CD4-positive, alpha-beta T cell treated with Interleukin-6 for 4 hours (primary cell): ENCODE measurements at places on chromosomes 3 and 15.

GRCh38 chr3:145752576-145752975 is 408.4 kb downstream of the PLOD2 start:
- DNase-seq, result no peak

DNA sequence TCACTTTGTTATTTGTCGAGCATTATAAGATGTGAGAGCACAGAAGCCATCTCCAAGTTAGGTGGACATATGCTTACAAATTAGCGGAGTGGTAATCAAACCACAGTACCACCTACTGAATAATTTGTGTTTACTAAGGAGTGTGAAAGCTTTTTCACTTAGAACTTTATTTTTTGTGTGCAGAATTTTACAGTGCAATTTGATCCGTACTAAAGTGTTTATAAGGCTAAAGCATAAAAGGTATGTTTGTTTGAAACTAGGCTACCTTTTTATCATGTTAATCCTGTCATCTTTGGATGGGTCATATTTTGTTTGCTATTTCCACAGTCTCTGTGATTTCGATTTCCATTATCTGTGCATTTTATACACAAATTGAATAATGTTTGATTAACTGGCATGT is 37.5 kb downstream of the MAP2K5 start:
- DNase-seq, result no peak

DNA sequence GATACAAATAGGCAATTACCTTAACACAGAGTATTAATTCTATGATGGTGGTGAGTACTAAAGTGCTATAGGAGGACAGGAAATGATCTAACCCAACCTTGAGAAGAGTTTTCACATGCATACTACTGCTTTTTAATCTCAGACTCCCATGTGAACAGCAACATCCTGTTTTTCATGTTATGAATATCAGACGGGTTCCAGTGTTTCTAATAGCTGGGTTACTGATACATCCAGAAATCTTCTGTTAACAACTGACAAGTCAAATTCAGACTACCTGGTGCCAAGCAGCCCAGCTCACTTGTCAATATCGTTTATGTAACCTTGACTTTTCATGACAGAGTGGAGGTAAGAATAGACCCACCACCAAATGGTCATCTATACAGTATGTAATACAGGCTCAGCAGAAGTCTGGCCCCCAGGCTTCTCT is 220.2 kb upstream of the COL8A1 start:
- no peak for DNase-seq

GRCh38 chr3:45907769-45908705 is 21.7 kb downstream of the CCR9 start:
- peak; percentile 46 for DNase-seq

DNA sequence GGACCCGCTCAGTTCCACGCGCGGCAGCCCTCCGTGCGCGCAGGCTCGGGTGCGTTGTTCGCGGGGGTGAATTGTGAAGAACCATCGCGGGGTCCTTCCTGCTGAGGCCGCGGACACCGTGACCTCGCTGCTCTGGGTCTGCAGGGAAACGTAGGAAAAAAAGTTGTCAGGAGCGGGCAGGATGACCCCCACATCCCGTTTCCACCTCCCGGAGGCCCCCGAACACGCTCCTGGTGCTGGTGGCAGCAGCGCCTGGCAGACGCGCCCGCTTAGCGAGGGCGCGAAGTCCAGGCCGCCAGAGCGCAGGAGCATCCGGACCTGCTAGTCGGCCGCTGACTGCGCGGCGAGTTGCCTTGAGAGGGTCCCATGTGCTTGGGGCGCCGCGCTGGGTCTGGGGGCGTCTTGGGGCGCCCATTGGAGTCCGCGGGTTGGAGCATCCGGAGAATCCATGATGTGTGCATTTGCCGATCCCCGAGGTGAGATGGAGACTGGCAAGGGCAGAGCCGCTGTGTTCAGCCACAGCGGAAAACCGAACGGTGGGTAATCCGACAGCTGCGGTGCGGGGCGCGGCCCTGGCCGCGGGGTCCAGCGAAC is 520 bp downstream of the GREM1 start:
- DNase-seq, result no peak

DNA sequence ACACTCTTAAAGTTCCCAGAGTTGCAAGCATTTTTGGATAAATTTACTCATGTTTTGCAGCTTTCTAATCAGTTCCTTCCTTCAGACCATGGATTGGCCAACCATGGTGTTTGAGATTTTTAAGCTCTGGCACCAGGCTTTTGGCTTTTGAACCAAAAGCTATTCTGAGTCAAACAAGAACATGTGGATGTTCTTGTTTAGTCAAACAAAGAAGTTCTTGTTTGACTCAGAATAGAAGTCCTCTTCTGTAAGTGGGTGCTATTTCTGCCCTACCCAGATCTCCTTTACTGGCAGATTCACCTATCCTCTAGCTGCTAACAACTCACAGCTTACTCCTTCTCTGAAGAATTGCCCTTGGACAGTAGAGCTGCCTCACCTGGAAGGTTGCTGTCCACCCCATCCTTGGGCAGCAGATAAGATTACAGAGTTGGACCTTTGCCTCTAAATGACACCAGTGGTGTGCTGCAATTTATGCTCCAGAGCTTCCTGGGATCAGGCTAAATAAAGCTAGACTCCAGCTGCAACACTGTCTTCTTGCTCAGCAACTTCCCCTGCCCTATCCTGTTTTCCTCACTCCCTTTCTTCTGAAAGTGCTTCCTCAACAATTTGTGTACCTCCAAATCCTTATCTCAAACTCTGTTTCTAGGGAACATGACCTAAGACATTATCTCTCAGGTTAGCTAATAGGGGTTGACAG is 65.6 kb downstream of the COL6A6 start:
- no peak for DNase-seq

DNA sequence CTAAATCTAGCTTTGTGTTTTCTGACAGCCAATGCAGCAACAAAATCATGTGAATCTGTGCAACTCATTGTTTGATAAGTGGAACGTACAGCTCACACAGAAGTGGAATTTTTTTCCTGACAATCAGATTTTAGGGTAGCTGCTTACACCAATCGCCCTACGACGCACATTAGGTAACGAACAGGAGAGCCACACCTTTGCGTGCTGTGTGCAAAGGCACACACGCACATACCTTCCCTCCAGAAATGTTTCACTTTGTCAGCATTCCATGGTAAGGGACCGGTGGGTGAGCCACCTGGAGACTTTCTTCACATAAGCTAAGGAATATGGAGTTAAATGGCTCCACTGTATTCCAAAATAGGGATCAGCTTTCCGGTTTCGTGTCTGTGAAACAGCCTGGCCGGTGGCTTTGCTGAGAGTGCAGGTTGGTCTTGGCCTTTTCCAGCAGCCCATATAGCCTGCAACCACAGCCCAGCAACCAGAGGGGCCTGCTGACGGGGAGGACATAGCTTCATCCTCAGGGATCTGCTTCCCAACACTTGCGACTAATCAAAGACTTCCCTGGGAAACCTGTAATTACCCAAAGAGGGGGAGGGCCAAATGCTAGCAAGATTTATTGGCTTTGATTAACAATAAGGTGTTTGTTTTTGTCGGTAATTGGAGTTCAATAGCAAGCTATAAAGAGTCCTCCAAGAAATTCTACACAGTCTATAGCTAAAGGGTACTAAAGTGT is 145.3 kb downstream of the ADAMTS17 start:
- no peak for DNase-seq

GRCh38 chr3:62815981-62816380 is 59.2 kb downstream of the CADPS start:
- DNase-seq, result no peak

DNA sequence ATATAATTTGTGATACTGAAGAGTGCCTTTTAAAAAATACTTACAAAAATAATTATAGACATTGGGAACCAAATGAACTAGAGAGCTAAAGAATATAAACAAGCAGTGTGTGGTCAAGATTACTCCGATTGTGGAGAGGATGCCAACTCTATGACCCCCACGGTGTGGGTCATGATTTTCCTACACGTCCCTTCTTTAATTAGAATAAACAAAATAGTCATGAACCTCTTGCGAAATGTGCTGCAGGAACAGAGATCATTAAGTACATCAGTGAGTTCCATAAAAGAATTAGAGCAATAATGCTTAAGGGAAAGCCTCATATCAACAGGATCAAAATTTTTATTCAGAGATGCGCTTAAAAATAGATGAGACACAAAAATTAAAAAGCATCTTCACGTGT is 476.6 kb upstream of the ROBO1 start:
- no peak for DNase-seq

- no peak for DNase-seq
These were observed 216.8 kb downstream of the NR1D2 start for GRCh38 chr3:24161841-24162240.

- no peak for DNase-seq
These were observed 49.9 kb upstream of the KLF13 start for GRCh38 chr15:31276596-31277298.

DNA sequence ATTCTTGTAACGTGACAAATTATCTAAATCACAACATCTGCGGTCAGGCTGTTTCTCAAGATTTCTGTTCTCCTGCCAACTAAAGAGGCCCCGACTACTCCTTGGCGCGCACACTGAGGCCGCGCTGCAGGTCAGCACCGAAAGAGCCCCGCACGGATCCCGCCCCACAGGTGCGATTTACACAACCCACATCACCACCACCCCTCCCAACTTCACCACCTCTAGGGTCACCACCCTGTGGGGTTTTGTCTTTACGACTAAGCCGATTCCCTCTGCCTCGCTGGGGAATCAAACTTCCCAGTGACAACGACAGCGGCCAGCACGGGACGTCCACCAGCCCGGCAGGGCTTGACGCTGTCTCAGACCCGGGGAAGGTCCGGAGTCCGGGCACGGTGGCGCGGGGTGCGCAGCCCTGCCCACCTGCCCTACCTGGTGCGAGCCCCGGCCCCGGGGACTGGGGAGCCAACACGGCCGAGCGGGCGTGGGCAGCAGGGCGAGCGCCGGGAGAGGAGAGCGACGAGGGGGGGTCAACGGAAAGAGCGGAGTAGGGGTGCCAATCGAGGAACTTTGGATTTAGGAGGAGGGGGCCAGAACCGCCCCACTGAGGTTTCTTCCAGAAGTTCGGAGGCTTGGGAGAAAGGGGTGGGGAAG is 764 bp downstream of the UACA start:
- no peak for DNase-seq

DNA sequence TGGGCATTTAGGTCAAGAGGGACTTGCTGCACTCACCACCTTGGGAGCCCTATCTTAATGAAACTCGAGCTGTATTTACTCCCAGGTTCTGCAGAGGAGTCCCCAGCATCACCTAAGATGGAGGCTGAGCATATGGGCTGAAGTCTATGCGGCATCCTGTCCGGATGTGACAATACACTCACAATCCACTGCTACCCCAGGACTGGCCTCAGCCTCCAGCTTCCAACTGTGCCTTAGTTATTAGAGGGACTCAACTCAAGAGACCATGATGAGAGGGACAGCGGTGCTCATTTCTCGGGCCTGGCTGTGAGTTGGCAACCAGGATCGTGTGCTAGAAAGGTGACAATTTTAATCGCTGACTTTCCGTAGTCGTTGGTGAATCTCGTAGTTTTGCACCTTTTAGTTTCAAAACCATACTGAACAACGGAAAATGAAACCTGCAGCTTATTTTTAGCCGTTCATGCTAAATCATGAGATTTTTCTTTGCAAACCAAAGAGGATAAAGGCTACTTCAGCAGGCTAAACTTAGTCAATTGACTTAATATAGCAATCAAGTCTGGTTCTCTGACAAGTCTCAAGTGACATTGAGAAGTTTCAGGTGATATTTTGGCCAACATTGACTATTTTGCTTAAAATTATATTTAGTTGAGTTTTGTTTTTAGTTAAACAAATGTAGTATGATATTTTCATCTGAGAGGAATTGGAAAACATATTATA is 11.1 kb downstream of the ZBTB38 start:
- DNase-seq, result peak; percentile 49

DNA sequence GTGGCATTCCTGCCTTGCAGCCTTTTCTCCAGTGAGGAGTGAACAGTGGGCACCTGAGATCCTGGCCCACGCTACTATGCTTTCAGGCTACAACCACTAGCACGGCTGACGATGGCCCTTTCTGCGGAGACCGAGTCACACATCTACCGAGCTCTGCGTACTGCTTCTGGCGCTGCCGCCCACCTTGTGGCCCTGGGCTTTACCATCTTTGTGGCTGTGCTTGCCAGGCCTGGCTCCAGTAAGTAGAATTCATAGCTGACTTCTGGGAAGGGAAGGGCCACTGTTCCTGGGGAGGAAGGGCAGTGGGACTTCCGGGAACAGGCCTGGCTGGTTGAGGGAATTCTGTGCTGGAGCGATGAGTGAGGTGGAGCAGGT is 648 bp downstream of the CYB561D2 start:
- no peak for DNase-seq

DNA sequence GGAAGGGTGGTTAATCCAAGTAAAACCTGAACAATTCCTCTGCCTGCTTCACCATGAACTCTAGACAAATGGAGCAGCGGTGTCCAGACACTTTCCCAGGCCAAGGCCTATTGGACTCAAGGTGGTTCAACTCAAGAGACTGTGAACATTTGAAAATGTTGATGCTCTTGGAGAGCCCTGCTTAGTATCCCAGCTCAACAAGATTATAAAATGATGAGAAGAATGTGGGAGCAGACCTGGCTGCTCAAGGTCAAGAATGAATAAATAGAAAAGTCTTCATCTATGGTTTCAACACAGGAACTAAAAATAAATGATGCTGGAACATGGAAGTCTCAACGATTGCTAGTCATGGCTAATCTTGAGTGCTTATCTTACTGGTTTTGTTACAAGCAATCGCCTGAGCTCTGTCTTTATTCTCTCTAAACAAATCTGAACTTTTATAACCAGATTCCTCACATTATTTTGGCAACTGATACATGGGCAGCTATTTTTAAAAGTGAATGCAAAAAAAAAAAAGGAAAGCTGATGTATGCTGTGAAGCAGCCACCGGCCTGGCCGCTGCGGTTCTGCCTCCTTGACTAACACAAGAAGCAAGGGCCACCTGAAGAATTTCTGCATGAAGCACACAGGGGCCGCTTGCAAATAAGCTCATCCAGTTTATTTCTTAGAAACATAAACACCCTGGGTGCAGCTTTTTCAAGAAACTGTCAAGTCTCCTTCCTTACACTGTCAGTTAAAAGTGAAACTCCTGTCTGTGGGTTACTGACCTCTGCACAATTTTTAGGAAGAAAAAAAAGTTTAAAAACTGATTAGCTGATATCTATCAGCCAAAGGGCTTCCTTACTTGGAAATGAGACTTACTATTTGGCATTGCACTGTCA is 120.1 kb upstream of the ARHGEF3 start:
- DNase-seq, result peak; percentile 52
